Anterior cingulate cortex (tissue), 58 donors: ENCODE measurements at places on chromosomes 4 and X.

- DNase-seq = no peak
Observed at GRCh38 chrX:33207056-33207455, 4.3 kb downstream of the DMD start.

- no peak for DNase-seq
Observed at GRCh38 chr4:1195891-1196401, 23.6 kb upstream of the SPON2 start.

- DNase-seq = no peak
Observed at GRCh38 chr4:7777871-7778509, 161.7 kb downstream of the AFAP1 start.

- DNase-seq = no peak
Observed at GRCh38 chr4:144740316-144740715, 94.4 kb downstream of the HHIP start.

DNA sequence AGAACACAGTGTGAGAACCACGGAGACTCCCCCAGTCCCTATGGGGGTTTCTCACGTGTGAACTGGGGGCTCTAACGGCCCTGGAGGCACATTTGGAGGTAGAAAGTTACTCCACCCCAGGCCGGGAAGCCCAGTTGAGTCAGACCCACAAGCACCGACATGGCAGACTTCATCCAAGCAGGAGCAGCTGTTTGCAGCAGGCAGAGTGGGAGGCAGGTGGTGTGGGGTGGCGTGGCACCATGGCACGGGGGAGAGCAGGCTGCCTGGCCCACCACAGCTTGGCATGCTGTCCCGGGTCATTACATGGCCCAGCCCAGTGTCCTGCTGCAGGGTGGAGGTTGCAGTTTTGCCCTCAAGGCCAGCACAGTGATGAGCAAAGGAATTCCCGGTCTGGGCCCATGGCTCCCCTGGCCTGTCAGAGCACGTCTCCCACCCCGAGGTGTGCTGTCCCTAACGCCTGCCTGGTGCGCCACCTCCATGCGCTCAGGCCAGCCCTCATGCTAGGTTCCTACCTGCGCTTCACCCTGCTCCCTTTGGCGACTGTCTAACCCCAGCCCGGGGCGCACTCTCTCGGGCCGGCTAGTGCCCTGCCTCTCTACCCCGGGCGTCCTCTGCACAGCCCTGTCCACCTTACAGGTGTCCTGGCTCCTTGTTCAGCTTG is 90.6 kb upstream of the AFAP1 start:
- DNase-seq = no peak

GRCh38 chr4:150216726-150217125 is 138.5 kb downstream of the DCLK2 start:
- DNase-seq = peak; percentile 33

DNA sequence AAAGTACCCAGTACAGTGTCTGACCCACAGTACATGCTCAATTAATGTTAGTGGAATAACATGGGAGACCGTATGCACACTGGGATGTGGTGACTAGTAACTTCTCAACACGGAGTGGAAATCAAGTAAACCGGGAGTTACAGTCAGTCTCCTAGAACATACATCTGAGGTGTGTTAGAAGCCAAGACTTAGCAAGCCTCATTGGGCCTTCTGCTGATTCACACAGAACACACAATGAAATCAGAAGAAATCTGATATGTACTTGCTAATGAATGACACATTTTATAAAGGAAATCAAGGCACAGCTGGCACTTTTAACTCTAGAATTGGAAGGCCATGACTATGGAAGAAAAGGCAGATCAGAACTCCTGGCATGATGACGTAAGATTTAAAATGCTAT is 13.0 kb downstream of the TRAPPC2 start:
- DNase-seq = no peak

- no peak for DNase-seq
Observed at GRCh38 chr4:125303058-125303457, 11.7 kb upstream of the FAT4 start.

DNA sequence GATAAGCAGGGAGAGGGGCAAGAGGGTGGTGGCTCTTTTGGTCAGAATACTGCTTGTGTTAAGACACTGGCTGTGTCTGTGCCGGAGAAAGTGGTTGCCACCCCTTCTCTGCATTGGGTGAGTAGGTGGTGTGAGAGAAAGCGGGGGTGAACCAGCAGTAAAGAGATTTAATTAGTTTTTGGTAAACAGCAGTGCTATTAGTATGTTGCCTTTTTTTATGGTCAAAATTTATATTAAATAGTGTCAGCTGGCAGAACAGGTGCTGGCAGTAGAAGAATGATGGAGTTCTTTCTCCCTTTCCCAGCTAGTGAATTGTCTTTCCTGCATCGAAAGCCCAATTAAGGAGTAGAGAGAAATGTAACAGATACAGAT is 181.6 kb downstream of the LARP7 start:
- peak; percentile 32 for DNase-seq

GRCh38 chr4:175369087-175369486 is 443.0 kb downstream of the GPM6A start:
- no peak for DNase-seq

DNA sequence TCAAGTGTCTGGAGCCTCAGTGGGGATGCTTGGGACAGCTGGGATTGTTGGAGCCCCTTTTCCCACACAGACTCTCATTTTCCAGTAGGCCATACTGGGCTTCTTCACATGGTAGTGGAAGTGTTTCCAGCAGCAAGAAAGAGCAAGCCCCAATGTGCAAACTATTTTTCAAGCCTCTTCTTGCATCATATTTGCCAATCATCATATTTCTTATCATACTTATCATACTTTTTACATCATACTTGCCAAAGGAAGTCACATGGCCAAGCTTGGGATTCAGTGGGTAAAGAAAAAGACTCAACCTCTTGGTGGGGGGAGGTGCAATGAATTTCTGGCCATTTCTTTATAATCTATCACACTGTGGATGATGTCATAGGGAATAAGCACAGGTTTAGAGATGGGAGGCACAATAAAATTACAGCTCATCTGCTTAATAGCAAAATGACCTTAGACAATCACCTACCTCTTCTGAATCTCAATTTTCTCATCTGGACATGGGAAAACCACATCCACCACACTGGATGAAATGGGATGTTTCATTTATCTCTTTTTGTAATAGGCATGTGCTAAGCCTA is 174.2 kb downstream of the MID1IP1 start:
- DNase-seq = no peak

DNA sequence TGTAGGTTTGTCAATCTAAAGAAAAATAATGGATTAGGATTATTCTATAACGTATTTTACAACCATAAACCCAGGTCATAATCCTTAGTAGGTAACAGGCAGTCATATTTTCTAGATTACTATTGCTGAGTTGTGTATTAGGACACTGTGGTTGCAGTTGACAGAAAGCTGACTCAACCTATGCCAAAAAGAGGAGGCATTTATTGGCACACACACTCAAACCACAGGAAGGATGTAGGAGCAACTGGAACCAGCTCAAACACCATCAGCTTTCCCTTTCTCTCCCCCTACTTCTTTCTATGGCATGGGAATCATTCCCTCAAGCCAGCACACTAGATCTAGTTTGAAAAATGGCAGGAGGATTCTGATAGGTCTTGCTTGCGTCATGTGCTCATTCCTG is 136.4 kb upstream of the FAM9C start:
- DNase-seq = no peak

DNA sequence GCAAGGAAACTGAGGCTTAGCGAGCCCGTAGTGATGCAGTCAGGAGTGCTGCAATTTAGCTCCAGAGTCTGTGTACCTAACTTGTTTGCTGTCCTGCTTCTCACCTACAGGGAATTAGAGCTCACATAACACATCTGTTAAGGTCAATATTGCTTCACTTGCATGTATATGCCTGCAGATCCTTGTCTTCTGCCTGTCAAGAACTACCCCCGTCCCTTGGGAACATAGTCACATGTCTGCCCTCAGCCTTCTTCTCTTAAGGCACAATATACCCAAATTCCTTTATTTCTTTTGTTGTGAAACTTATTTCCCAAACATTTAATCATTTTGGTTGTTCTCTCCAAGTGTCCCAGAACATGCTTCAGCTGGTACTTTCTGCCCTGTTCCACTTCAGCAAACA is 103.3 kb upstream of the LEF1 start:
- DNase-seq = no peak

- DNase-seq = no peak
Observed at GRCh38 chr4:173991316-173991715, 292.2 kb downstream of the FBXO8 start.

DNA sequence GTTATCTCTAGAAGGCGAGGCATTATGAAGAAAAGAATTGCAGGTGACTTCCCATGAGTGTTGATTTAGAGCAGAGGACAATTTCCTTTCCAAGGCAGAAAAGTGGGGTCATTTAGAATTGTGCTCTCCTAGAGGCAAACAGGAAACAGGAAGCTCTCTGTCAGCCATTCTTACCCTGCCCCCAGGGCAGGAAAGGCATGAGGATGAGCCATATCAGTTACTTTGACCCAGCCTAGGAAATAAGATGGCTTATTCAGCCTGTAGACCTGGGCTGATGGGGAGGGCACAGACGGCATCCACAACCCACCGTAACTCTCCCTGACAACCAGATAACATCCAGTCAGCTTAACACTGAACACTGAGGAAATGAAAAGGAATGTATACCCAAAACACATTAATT is 88.8 kb upstream of the KDR start:
- DNase-seq = no peak

- no peak for DNase-seq
Observed at GRCh38 chr4:172147687-172148086, 334.5 kb downstream of the GALNTL6 start.

GRCh38 chrX:110250847-110251246 is 67.0 kb downstream of the AMMECR1 start:
- DNase-seq = no peak

GRCh38 chrX:47430925-47431324 is 52.1 kb downstream of the ZNF41 start:
- DNase-seq = no peak

DNA sequence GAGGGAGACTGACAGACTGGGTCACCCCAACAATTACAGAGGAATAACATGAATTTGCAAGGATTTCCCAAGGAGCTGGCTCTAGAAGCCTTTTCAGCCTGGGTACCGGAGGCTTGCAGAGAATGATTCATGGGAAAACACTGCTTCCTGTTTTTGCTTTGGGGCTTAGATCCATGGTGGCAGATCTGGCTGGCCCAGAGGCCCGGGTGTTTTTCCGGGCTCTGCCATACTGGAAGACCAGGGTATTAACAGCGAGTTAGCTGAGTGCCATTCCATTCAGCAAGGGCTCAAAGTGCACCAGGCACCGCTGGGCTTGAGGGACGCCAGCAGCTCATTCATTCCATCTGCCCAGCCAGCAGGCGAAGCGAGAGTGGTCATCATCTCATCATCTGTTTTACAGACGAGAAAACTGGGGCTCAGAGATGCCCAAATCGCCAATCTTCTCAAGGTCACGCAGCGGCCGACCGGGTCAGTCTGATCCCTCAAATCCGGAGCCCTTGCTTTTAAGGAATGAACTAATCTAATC is 1.3 kb downstream of the WDR1 start:
- DNase-seq = no peak

GRCh38 chr4:3431446-3431993 is 10.2 kb upstream of the HGFAC start:
- DNase-seq = no peak

DNA sequence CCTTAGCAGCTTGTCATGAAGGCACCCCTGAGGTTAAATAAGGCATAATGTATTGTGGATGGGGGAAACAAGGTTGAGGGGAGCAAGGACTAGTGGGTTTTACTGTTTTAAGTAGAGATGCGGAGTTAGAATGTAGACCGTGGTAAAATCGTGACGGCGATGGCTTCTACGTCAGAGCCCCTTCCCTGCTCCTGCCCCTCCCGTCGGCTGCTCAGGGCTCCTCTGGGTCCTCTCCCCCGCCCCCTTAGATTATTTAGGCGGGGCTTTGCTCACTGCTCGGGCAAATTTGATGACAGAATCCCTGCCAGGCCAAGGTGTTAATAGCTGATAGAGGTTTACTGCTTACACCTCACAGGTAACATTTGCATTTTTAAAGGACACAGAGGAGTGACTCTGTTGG is 2.3 kb downstream of the FRMPD3 start:
- DNase-seq = no peak

DNA sequence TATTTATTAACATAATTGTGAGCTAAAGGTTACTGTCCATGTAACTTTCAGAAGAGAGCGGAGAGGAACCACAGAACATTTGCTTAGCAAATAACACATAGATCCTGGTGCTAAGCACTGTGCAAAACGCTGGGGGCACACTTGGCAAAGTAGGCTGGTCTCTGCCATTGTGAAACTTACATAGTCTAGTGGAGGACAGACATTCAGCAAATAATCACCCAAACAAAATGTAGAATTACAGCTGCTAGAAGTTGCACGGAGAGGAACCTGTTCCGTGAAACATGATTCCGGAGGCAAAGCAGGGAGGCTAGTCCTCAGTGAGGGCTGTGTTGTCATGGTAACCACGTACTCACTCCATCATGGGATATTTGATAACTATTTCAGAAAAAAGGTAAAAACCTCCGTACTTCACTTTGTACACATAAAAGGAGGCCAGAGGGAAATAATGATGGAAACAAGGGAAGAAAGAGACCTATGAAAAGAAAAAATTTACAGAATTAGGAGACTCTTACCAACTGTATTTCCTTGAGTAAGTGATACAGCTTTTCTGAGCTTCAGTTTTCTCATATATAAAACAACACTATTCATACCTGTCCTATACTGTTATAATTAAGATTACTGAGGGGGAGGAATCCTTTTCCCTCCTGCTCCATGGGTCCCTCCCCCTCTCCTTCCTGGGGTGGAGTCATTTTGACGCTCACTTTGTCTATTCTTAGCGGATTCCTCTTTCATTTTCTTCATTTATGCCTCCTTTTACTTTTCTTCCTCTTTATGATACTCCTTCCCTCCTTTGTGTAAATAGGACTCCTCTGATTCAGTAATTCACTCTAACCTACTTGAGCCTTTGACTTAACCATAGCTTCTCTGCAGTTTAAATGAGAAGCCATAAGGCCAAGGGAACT is 825 bp upstream of the RASGEF1B start:
- DNase-seq = no peak

GRCh38 chr4:68447201-68447600 is at the start of gene TMPRSS11E:
Gene TMPRSS11E (plus strand): TSS chr4:68447463. CDS start chr4:68447513, 50 bp downstream.
- no peak for DNase-seq

DNA sequence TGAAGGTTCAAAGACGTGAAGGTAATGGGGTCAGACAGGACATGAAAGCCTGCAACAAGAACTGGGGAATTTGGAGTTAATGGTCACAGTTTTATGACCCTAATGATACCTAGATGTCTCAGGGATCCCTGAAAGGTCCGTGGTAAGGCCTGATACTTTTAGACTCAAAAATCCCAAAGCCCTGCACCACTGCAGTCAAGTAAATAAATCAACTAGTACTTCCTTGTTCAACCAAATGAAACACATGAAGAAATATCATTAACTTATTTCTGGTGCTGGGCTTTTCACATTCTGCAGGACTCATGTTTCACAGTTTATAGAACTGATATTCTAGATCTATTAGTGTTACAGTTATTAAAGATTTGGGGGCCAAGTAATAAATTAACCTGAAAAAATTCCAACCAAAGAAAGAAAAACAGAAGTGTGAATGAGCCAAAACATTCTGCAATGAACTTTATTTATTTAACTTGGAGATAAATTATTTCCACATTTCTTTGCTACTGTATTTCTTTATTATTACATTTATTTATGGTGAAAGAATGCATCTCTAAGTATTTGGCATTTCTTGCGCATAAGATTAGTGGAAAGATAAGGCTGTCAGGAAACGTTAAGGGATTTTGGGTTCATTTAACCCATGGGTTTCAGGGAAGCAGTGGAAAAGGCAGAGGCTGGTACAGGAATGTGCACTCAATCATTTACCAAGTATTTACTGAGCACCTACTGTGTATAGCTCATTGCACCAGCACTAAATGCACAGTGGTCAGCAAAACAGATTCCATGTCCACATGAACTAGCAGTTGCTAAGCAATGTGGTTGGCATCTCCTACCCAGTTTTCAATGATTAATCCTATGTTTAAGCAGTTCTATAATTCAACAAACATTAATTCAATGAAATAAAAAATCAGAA is 8.7 kb downstream of the WDFY3 start:
- DNase-seq = no peak
